ENCODE measurements at places on chromosomes 5 and 9. TPM values are rescaled to one million over a fixed set of nuclear protein-coding genes. Genes with fewer than 3 reads are reported as not detected.

The IL4 gene
- not detected for total RNA-seq

The IL31RA gene
- total RNA-seq, result not detected

The TRIM14 gene
- 11.7 TPM for total RNA-seq

The C5orf34 gene
- total RNA-seq, result 4.4 TPM

The STK32A gene
- not detected for total RNA-seq

The NUTM2F gene
- total RNA-seq, result not detected

The DIPK1B gene
- 1.5 TPM for total RNA-seq

The AQP7 gene
- total RNA-seq, result not detected

The AHRR gene
- 6.1 TPM for total RNA-seq

The HK3 gene
- 0.55 TPM for total RNA-seq

The COMMD10 gene
- total RNA-seq, result 44.4 TPM

The DAPK1 gene
- 1.0 TPM for total RNA-seq

The AP3B1 gene
- total RNA-seq, result 46.8 TPM

The SMIM27 gene
- 15.9 TPM for total RNA-seq

The EQTN gene
- total RNA-seq, result not detected

The GPR150 gene
- 0.60 TPM for total RNA-seq

The NFIB gene
- total RNA-seq, result not detected

The ACTBL2 gene
- not detected for total RNA-seq

The G3BP1 gene
- 227 TPM for total RNA-seq

Data from activated B cell treated with CpG ODN at 0.5 μM for 24 hours (primary cell).